ENCODE measurements at places on chromosomes 16 and 17.
A peak's percentile ranks its signal among the peaks of the same experiment; 100 is the strongest.

DNA sequence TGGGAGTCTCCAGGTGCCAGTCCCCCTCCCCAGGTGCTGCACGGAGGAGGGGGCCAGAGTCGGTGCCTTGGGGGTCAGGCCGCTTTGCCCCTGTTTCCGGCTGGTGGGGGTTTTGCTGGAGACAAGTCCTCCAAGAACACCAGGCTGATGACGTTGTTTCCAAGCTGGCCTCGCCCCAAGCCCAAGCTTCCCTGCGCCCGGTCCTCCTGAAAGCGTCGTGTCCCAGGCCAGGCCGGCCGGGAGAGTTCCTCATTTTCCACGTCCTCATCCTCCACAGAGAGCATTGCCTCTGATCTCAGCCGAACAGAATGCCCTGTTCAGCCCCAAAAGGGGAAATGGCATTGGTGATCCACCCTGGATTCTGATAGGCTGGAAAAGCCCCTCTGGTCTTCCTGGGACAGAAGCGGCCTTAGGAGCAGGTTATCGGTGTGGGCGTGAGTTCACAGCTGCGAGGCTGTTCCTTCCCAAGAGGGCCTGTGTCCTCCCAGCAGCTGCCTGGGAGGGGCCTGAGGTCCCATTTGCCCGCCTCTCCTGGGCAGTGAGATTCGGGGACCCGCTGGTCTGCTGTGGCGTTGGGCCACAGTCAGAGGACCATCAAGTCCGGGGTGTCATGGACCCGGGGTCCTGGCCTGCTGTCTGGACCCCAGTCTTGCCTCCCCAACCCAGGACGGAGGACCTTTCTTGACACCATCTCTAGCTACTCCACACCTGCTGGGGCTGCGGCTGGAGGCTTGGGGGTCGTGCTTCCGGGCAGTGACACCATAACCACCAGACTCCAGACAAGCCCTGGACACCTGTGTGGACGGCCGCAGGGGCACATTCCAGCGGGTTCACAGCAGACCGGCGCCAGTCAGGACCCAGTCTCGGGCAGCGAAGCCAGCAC is 7.1 kb downstream of the SOX8 start:
- no peak for DNase-seq

DNA sequence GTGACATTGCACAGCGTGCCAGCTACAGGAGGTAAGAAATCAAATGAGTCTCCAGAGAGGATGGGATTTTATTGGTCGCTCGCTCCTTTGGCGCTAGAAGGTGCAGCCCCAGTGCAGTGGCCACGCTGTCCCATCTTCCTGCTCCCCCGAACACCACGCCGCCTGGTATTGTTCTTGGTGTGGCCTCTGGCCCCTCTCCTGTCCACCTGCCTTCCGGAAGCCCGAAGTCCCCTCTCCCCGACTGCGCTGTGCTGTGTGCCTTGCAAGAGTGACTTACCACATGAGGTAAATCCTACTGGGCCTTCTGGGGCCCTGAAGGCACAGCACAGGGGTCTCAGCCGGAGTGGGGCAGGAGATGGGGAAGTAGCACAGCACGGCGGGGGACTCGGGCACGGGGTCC is 58.2 kb downstream of the MARCHF10 start:
- no peak for DNase-seq

DNA sequence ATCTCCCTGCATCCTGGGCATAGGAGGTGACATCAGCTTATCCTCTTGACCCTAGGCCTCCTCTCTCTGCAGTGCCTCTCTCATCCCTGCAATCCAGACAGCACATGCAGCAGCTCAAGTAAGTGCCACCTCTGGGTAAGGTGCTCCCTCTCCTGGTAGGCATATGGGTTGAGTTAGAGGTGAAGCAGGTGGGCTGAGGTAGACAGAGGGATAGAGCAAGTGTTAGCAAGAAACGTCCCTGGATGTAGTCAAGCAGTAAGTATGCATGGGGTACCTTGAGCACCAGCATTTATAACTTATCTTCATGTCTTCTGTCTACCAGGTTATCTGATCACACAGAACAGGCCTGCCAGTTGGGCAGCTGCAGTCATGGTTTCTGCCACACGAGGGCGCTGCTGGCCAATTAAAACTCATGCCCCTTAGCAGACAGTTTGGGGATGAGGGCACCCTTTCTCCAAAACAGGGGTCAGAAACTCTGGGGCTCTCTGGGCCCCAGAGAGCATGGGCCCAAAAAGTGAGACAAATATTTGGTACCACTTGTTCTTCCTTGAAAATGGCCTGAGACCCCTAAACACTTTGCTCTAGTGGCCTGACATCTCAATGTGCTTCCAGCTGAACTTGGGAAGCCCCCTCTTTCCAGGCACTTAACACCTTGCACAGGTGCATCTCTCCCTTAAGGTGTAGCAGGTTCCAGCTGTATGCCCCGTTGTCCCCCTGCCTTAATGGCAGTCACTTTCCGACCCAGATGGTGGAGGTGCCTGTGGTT is 59.8 kb downstream of the NEUROD2 start:
- DNase-seq: peak; percentile 72

DNA sequence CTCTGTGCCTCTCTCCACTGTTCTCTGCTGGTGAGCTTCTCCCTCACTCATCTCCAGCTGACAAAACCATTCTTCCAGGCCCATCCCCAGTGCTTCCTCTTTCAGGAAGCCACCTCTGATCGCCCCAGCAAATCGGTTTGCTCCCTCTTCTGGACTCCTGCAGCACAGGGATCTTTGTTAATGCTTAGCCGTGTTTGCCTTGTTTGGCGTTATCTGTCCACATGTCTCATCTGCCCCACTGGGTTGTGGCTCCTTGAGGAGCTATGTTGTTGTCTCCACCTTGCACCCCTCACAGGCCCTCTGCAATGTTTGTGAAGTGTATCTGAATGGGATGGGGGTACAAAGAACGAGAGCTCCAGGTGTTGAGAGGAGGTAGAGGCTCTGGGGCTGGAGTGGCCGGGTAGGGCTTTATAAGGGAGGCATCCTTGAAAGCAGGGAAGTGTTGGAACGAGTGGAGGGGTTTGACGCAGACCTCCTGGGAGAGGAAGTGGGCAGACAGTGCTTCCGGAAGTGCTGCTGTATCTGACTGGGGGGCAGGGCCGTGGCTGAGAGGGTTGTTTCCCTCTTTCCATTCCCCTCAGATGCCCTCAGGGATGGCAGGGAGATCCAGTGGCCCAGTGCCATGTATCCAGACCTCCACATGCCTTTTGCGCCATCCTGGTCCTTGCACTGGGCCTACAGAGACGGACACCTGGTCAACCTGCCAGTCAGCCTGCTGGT is 27.8 kb downstream of the CASKIN2 start:
- DNase-seq: no peak

DNA sequence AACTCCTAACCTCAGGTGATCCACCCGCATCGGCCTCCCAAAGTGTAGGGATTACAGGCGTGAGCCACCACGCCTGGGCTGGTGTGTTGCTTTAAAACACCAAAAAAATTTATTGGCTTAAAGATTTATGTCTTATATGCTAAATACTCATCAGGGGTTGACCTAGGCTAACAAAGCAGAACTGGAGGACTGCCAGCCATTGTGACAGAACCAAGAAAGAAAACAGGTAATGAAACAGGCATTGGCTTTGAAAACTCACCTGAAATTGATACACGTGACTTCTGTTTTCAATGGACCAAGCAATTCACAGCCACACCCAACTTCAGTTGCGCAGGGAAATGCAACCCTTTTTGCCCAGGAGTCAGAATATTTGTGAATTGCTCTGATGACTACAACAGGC is 4.9 kb upstream of the PHAF1 start:
- no peak for DNase-seq

GRCh38 chr17:40501499-40501911 is at the start of gene TNS4:
Gene TNS4, minus strand, starts transcription at chr17:40501623. Its CDS starts 5,198 bp downstream, at chr17:40496425.
- DNase-seq: no peak

GRCh38 chr17:59512844-59513385 is 52.5 kb upstream of the DHX40 start:
- DNase-seq: no peak

DNA sequence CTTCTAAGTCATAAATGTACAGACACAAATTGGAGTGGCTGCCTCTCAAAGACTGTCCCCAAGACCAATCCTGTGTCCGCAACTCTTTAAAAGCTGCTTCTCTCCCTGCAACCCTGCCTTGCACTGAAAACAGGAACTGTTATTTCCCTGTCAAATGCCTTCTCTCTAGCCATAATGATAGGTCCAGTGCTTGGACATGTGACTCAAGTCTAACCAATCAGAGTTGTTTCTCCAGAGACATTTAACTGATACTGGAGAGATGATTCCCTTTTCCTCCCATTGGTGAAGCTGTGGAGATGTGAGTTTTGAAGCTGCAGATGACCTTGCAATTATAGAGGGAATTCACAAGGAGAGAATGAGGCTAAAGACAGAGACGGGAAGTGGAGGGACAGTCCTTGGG is 253.3 kb upstream of the CDH5 start:
- no peak for DNase-seq
